ENCODE measurements at places on chromosomes 7 and 10.
A peak's percentile ranks its signal among the peaks of the same experiment; 100 is the strongest.

GRCh38 chr10:103895411-103896186 is 22.4 kb downstream of the STN1 start:
- DNase-seq, result peak; percentile 66

DNA sequence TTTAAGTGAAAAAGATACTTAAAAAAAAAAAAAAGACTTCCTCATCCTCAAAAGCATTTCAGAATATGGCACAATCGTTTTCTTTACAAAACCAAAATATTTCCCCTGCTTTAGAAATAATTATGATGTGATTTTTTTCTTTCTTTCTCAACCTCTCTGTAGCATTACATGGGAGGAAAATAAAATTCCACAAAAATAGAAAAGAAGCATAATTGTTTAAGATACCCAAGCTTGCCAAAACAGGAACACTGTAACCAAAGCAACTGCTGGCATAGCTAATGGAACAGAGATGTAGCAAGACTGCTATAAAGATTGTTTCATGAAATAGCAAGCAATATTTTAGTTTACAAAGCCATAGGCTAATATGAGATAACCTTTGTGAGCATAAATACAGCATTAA is 75.6 kb upstream of the GPR22 start:
- no peak for DNase-seq

DNA sequence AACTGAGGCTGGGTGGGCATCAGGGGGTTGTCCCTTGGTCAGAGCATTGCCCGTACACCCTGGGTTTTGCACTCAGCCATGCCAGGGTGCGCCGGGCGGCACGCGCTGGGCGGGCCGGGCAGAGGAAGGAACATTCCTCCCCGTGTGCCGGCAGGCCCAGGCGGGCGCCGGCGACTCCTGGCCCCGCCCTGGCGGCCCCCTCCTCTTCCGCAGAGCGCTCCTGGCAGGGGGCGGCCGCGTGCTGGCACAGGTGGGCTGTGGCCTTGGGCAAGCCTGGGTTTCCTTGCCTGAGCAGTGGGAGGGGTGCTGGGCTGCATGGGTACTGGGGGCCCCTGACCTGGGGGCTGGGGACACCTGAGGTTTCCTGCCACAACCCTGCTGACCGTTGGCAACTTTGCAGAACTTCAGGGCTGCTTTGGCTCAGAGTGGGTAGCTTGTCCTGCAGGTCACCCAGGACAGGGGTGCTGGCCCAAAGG is 3.9 kb downstream of the LFNG start:
- peak; percentile 38 for DNase-seq

GRCh38 chr7:129804111-129804889 is 148.5 kb downstream of the UBE2H start:
- DNase-seq, result no peak

- DNase-seq, result no peak
Measured at GRCh38 chr7:157560710-157561522, 224.1 kb downstream of the DNAJB6 start.

GRCh38 chr10:71068861-71069271 is 143.5 kb upstream of the UNC5B start:
- DNase-seq, result peak; percentile 70

- no peak for DNase-seq
Measured at GRCh38 chr7:29793507-29793906, 12.8 kb upstream of the WIPF3 start.

- DNase-seq, result no peak
Measured at GRCh38 chr10:122646511-122647382, 52.9 kb downstream of the C10orf120 start.

- no peak for DNase-seq
Measured at GRCh38 chr10:98415731-98416119, 743 bp upstream of the PYROXD2 start.

GRCh38 chr10:34200355-34200901 is 614.7 kb downstream of the PARD3 start:
- DNase-seq, result no peak

GRCh38 chr7:127252778-127253280 is at the start of gene GRM8:
Gene GRM8 (minus strand): TSS chr7:127252941.
- DNase-seq, result peak; percentile 80

- peak; percentile 31 for DNase-seq
Measured at GRCh38 chr7:108613147-108613948, 43.7 kb downstream of the DNAJB9 start.

DNA sequence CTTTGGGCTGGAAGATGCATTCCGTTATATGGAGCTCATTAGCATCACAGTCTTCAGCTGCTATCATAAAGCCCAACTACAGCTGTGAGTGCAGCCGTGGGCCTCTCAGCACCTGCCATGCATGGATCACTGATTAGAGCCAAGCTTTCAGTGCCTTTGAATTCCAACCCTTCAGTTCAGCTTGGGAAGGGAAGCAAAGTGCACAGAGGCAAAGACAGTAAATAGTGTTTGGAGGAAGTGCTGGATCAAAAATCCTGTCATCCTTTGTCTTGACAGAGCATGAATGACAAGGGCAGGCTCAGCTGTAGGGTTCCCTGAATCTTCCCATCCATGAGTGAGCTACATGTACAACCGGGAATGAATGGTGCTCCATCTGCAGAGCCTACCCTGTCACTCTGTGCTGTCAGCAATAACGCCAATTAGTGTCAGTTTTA is 153.7 kb downstream of the DNAJB9 start:
- DNase-seq, result no peak

DNA sequence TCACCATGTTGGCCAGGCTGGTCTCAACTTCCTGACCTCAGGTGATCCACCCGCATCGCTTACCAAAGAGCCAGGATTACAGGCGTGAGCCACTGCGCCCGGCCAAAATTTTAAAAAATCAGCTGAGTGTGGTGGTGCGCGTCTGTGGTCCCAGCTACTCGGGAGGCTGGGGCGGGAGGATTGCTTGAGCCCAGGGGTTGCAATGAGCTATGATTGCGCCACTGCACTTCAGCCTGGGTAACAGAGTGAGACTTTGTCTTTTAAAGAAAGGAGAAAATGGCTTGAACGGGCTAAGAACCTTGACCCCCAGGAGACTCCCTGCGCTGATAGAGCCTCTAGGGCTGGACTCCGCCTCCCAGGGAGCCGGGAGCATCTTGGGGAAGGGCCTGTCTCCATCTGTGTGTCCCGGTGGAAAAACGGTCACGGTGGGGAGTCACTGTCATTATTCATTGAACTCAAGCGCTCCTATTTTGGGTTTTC is 760 bp upstream of the KCTD7 start:
- DNase-seq, result no peak

- no peak for DNase-seq
Measured at GRCh38 chr10:33684211-33684611, 349.7 kb upstream of the NRP1 start.

- DNase-seq, result no peak
Measured at GRCh38 chr7:143493751-143494150, 16.1 kb downstream of the TAS2R41 start.

GRCh38 chr7:114922026-114922651 is at the start of gene MDFIC:
Gene MDFIC (plus strand): TSS chr7:114922094. CDS start chr7:114923034, 940 bp downstream.
- peak; percentile 87 for DNase-seq

- no peak for DNase-seq
Measured at GRCh38 chr7:94656658-94656924, 658 bp upstream of the SGCE start.

- DNase-seq, result peak; percentile 94
Measured at GRCh38 chr10:77513781-77514331, 123.8 kb downstream of the KCNMA1 start.

- DNase-seq, result no peak
Measured at GRCh38 chr10:70432561-70433263, 8.8 kb downstream of the NODAL start.

GRCh38 chr10:63434866-63435854 is 30.6 kb downstream of the JMJD1C start:
- no peak for DNase-seq

- no peak for DNase-seq
Measured at GRCh38 chr10:6701289-6701688, 121.2 kb upstream of the PRKCQ start.

- DNase-seq, result peak; percentile 37
Measured at GRCh38 chr7:90626013-90626412, 29.9 kb downstream of the CDK14 start.

- peak; percentile 92 for DNase-seq
Measured at GRCh38 chr10:110802551-110803238, 69.0 kb upstream of the PDCD4 start.

- no peak for DNase-seq
Measured at GRCh38 chr7:45583296-45583695, 9.1 kb downstream of the ADCY1 start.

DNA sequence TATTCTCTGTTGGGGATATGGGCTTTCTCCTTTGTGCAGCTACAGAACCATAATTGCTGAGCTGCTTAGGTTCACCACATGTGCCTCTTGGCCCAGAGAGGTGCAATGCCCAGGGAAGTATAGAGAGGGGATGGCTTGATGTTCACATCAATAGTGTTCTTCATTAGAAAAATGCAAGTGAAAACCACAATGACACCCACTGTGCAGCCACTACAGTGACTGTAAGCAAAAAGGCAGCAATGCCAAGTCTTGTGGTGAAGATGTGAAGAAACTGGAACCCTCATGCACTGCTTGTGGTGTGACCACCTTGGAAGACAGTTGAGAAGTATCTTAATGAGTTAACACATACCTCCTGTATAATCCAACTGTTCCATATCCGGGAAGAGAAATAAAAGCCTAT is 318.9 kb upstream of the ZMIZ1 start:
- DNase-seq, result no peak

GRCh38 chr10:36171556-36171952 is 529.5 kb upstream of the FZD8 start:
- peak; percentile 11 for DNase-seq

DNA sequence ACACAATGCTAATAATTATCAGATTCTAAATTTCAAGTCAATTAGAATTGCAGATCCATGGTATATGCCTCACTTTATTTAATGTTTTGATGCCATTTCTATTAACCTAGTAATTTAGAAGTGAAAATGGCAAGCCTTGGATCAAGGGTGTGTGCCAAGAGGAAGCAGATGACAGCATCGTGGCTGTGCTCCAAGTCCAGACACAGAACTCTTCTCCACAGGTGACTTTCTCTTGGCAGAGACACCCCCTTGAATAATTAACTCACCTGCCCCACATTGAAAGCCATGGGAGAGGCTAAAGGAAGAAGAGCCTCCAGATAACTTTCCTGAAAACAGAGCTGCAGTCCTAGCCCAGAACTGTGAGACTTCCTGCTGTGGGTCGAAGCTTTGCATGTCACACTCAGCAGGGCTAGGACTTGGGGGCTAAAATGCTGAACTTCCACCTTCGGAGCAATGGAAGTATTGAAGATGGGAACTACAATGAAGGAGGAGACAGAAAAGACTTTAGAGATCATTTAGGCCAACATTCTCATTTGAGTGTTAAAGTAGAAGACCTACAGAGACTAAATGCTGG is 996 bp upstream of the C10orf90 start:
- no peak for DNase-seq

DNA sequence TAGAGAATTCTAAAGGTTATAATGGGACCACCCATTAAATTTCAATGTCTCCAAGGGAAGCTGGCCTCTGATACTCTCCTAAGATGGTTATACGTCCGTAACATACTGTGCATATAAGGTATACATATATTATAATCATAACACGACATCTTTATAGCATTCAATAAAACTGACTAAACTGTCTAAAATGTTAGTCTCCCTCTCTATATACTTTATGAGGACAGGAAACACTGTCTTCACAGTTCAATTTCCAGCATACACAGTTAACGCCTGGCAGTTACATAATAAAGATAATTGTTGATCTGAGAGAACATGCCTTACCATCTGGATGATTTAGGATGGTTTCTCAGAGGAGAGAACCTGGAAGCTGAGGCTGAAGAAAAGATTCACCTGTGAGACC is 1.2 kb upstream of the ORC5 start:
- DNase-seq, result no peak

DNA sequence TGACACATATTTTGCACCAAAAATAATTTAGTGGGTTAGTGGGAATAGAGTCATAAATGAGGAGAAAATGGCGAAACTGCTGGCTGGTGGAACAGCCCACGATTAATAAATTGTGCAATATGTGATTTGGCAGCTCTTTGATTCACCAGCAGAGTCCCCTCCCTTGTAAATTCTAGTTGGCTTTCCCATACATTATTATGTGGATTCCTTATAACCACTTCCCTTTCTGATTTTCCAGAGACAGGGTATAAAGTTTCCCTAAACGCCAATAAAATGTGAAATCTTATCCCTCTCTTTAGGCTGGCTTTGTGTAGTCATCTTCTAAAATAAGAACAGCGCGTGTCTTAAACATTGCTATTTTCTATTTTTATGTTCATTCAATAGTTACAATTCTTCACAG is 149.4 kb upstream of the FERD3L start:
- peak; percentile 26 for DNase-seq

- DNase-seq, result no peak
Measured at GRCh38 chr10:71294091-71294561, 24.9 kb upstream of the SLC29A3 start.

DNA sequence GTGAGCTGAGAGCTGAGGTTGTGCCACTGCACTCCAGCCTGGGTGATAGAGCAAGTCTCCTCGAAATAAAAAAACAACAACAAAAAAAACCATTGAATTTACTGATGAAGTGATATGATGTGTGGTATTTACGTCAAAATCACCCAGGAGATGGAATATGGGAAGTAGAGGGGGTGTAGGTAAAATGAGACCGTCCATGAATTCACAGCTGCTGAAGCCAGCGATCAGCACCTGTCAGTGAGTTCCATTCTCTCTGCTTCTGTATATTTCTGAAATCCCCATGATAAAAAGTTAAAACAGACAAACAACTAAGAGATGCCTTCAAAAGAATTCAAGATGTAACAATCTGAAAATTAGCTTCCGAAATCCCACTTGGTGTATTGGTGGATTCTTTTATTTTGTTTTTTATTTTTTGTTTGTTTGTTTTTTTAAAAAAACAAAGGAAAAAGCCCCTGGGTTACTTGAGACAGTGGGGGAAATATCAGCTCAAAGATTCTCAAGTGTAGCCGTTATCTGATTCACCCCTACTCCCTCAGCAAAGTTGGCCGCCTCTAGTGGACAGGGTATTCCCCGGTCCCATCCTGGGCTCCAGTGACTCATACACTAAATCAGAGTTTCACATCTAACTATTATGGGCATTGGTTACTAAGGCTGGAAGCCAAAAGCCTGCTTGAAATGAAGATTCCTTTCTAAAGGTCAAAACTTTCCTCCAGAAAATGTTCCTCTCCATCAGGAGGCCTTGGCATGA is 76.4 kb downstream of the MAP3K8 start:
- DNase-seq, result peak; percentile 84

DNA sequence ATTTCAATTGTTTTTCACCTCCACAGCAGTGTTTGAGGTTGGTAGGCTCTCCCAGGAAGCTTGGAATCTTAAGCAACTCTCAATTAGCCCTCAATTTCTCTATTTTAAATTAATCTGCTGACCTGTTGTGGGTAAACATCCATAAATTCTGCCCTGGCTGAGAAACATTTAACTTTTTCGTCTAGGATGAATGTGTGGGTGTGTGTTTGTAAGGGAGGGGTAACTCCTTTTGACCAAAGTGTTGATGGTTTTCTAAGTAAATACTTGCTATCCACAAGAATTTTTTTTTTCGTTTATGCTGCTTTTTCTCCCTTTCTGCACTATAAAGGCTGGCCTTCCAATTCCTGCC is 973 bp downstream of the PPP3CB start:
- no peak for DNase-seq

DNA sequence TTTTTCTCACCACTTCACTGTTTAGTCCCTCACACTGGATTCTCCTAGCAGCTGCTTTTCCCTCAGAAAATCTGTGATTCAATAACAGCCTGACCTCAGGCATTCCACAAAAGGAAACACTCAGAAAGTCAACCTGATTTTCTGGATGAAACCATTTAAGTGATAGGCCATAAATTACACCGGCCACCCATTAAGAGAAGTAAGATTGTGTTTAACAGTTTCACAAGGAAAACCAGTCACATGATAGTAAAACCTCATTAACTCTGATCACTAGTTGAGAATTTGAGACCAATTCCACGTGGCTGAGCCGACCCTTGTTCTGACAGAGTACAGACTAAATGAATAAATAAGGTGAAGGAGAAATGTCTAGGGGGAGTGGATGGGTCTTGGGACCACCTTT is 7.7 kb downstream of the GRM8 start:
- no peak for DNase-seq
